ENCODE measurements at places on chromosomes 11 and 22.

- no peak for DNase-seq
Measured at GRCh38 chr11:129948926-129949466, 53.6 kb upstream of the NFRKB start.

DNA sequence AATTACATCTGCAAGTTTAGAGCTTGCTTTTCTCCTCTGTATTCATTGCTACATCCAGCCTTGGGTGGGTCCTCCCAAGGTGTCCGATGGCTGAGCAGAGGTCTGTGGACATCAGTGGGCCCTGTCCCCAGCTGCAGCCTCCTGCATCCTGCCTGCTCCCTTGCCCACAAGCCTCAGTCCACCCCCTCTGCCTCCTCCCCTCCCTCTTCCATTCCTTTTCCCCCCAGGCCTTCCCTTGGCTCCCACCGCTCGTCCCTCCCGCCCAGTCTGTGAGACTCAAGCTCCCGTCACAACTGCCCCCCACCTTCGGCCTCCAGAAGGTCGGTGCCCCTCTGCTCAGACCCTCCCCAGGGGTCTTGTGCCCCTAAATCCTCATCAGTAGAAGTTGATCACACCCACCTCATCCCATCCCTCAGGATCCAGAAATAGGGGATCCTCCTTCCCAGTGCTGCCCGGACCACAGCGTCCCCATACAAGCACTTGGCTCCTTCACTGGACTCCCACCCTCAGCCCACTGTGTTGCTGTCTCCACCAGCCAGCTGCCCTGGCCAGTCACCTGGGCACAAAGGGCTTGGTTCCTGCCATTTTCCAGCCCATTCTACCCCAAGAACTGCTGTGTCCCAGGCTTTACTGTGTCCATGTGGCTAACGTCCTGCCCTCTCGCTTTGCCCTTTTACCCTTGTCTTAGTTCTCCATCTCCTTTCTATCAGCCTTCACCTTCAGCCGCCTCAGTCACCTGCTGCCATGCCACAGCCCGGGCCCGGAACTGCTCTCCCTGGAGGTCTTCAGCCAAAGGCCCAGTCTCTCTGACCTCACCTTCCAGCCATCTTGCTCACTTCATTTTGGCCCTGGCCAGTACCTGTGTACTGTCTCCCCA lies 2.2 kb upstream of the OMP start:
- DNase-seq: no peak

DNA sequence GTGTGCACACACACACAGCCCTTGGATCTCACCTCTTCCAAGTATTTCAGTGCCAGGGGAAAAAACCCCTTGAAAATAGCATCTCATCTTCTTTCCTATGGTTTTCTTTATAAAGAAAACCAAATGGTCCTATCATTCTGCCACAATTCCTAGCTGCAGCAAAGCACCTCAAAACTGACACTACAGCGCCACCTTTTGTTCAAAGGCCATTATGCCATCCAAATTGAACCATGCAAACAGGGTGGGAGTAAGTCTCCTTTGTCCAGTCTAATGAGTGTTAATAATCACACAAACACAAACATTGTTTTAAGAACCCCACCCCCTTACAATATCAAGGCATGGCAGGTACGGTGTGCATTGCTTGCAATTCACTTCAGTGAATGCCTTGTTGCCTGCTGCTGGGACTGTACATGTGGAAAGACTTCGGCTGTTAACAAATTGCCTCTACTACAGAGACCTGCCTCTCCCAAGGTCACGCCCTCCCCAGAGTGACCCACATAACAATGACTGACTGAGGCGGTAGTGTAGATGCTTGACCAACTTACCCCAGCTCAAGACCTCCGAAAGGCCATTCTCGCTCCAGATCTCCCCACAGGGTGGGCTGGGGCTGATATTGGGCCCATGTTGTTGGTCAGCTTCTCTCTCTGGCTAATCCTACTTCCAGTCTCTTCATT lies 31.7 kb downstream of the FAM181B start:
- no peak for DNase-seq

GRCh38 chr11:36165621-36166397 lies 123.4 kb downstream of the COMMD9 start:
- no peak for DNase-seq
